Activated CD8-positive, alpha-beta memory T cell treated with anti-CD3 and anti-CD28 coated beads for 4 hours (primary cell): ENCODE measurements at places on chromosomes 5 and 9.

DNA sequence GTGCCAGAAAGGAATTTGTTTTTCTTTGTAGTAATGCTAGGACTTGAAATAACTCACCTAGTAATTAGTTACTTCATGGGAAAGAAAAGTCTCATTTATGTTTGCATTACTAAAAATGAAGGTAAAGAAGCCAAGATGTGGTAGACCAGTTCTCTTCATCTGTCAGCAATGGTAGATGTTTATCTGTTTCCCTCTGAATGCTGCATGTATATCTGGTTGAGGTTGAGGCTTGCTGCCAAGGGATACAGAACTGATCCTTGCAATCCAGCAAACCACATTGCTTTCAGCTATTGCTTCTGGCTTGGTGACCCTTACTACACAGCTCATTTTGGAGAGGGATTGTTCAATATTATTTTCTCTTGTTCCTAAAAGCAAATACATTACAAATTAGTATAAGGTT is 73.6 kb downstream of the ZNF474 start:
- DNase-seq: no peak

DNA sequence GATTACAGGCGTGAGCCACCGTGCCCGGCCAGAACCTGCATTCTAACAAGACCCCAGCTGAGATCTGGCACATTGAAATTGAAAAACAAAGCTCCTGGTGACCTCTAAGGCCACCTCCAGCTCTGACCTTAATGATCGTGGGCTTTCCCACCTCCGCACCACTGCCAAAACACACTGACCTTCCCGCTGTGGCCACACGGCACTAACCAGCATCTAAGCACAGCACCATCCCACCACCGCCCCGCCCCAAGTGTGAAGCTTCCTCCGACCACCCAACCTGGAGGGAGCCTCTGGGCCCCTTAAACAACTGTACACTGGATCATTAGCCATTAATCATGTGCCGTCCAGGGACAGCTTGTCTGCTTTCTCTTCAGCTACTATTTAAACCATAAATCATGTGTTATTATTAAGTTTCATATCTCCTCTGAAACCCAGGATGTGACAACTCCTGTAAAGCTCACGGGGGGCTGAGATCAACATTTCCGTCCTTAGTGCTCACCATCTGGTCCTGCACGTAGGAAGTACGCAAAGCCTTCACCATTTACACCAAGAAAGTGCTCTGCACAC is 80.6 kb downstream of the COL23A1 start:
- DNase-seq: no peak

GRCh38 chr9:129258124-129258822 is 80.2 kb upstream of the IER5L start:
- peak; percentile 79 for DNase-seq

- no peak for DNase-seq
Measured at GRCh38 chr5:128546658-128547281, 8.7 kb upstream of the FBN2 start.

GRCh38 chr9:91033797-91034196 is 232.2 kb downstream of the SYK start:
- DNase-seq: peak; percentile 12

DNA sequence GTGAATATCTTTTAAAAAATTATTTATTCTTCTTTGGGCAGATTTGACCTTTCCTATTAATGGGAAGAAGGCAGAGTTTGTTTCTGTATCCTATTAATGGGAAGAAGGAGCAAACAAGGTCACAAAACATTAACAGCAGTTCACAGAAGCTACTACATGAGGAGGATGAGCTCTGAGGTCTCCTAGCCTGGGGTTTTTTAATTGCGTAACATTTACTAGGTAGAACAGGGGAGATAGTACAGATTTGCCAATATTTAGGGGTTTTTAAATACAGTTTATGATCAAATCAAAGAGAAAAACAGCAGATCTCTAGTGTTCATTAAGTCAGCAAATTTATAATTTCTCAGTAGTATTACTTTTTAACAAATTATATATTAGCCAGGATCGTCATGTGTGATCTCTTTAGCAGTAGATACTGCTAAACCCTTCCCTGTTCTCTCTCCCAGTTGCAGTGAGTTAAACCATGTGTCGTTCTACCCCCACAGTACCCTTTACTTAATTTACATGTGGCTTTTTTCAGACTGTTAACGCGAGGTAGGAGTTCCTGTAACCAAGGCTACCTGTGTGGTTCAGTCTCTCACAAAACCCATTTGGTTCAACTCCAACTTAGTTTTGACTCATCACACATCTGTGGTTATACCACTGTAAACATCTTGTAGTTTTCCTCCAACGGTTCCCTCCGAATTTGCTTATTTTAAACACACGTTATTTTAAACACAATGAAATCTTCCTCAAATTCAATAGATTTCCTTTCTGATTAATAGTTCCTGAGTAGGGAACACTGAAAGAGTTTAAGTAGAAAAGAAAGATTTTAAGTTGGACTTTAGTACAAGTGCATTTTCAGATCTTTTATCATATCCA is 13.3 kb downstream of the SLC25A46 start:
- DNase-seq: no peak

DNA sequence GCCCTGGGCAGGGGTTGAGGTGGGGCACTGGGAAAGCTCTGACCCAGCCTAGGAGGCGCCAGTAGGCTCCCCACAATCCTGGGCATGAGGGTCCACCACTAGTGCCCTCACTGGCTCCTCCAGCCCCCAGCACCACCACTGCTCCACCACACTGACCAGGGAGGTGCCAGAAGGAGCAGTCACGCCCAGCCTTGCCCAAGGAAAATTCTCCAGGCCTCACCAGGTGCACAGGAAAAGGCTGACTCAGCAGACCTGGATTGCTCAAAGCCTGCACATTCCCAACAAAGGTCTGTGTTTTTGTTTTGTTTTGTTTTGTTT is 62.9 kb downstream of the ZNF354C start:
- DNase-seq: no peak

GRCh38 chr5:149616727-149617285 is 35.5 kb downstream of the ARHGEF37 start:
- no peak for DNase-seq

- no peak for DNase-seq
Measured at GRCh38 chr9:136339173-136339957, 12.0 kb downstream of the GPSM1 start.

DNA sequence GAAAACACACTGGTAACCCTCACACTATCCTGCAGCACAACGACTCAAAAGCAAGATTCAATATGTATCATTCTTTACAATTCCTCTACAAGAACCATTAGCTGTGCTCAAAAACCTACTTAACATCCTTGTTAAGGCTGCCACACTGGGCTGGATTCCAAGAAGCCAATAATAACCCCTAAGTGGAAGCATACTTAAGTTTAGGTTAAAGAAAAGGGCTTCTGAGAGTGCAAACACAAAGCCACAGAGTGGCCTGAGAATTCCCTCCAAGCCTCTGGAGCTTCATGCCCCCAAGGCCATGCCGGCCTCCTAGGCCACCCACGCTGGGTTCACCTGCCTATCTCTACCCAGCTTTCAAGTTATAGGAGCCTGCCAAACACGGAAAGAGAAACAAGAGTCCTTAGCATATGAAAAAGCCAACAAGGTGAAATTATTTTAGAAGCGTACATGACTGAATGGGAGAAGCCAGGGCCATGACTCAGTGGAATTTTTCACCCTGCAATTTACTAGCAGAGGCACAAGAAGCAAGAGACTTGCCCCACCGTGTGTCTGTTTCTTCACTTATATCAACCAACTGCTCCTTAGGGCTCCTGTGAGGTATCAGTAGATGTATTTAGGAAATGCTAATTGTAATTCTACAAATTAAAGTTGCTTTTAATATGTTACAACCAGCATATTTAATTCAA is 293.0 kb downstream of the SPOCK1 start:
- DNase-seq: no peak

- no peak for DNase-seq
Measured at GRCh38 chr9:114613087-114613486, 2.0 kb downstream of the TMEM268 start.

GRCh38 chr9:8338767-8339510 is 539.4 kb upstream of the DMAC1 start:
- no peak for DNase-seq

DNA sequence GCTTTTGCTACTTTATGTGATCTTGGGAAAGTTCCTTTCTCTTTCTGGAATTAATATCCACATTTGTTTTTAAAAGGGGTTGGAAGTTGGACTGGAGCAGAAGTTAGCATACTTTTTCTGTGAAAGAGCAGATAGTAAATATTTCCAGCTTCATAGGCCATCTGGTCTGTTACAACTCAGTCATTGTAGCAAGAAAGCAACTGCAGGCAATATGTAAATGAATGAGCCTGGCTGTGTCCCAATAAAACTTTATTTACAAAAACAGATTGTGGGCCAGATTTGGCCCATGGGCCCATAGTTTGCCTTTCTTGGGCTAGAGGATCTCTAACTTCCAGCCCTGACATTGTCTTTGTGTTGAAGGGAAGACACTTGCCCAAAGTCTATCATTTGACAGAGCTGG is 104.4 kb downstream of the ACTL7B start:
- no peak for DNase-seq

GRCh38 chr9:121651295-121652020 is at the start of gene DAB2IP:
Gene DAB2IP (plus strand): TSS chr9:121651634. CDS start chr9:121651776, 142 bp downstream.
- no peak for DNase-seq

DNA sequence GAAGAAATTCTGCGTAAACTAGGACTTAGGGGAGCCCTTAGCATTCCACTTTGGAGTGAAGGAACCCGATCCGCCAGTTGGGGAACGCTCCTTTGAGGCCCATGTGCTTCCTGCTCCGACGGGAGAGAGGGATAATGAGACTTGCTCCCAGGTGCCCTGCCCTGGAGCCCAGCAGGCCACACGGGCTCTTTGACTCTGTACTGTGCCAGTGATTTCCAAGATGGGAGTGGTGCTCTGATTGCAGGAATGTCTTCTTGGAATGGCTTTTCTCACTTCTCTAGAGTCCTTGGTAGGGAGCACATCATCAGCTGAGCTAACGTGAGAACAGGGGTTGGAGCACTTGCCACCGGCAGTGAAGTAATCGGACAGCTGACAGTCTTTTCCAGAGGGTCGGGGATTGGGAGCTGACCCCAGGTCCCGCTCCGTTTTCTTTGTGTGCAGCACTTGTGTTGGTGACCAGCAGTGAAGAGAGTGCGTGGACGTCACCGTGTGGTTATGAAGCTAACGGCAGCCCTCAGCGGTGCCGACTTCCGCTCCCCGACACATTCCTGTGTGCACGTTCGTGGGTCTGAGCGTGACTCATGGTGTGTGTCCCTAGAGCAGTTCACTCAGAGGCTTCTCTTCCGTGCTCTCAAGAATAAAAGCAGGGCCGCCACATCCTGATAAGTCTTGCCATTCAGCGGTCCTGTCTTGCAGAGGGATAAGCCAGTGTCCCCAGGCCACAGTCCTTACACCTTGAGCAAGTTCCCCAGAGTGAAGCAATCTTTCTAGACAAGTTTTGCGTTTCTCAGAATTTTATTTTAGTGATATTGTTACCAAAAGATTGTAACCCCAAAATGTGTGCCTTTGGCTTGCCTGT is 25.6 kb downstream of the ABL1 start:
- no peak for DNase-seq

GRCh38 chr9:38281917-38282316 is 110.6 kb upstream of the ALDH1B1 start:
- DNase-seq: no peak

DNA sequence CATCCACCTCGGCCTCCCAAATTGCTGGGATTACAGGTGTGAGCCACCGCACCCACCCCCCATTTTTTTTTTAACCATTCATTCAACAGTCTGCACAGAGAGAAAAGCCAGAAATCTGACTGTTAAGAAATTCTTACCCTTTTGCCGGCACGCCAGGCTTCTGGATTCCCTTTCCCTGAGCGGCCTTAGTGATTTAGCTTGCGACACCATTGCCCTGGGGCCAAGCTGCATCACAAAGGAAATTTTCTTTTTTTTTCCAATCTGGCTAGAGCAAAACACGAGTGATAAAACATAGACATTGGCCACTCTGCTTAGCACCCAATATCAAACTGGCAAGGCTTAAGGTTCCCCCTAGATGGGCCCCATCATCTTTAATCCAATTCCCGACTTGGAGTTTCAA is 21.2 kb upstream of the ATOSB start:
- no peak for DNase-seq

- no peak for DNase-seq
Measured at GRCh38 chr9:133460405-133461175, 812 bp downstream of the CACFD1 start.

DNA sequence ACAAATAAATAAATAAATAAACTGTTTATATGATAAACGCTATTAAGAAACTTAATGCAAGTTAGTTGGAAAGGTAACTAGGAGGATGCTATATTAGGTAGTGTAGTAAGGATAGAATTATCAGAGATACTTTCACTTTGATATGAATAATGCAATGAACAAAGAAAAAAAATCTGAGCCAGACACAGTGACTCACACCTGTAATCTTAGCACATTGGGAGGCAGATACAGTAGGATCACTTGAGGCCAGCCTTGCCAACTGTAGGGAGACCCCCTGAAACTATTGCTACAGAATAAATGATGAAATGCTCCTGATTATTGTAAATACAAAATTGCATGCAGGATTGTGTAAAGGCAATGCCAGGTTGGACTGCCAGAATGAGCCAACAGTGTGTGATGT is 109.2 kb downstream of the ANXA2R start:
- no peak for DNase-seq

- DNase-seq: no peak
Measured at GRCh38 chr5:158143081-158143480, 284.1 kb upstream of the CLINT1 start.

DNA sequence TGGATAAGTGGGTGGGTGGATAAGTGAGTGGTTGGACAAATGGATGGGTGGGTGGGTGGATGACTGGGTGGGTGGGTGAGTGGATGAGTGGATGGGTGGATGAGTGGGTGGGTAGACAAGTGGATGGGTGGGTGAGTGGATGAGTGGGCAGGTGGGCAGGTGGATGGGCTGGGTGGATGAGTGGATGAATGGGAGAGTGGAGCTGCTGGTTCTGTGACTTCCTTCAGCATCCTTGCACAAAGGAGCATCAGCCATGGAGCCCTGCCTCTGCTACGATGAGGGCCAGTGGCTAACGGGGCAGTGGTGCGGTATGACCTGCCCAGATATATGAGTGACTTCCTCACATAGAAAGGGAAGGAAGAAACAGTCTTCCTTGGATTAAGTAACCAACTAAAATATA is 398.7 kb upstream of the IRX4 start:
- no peak for DNase-seq

DNA sequence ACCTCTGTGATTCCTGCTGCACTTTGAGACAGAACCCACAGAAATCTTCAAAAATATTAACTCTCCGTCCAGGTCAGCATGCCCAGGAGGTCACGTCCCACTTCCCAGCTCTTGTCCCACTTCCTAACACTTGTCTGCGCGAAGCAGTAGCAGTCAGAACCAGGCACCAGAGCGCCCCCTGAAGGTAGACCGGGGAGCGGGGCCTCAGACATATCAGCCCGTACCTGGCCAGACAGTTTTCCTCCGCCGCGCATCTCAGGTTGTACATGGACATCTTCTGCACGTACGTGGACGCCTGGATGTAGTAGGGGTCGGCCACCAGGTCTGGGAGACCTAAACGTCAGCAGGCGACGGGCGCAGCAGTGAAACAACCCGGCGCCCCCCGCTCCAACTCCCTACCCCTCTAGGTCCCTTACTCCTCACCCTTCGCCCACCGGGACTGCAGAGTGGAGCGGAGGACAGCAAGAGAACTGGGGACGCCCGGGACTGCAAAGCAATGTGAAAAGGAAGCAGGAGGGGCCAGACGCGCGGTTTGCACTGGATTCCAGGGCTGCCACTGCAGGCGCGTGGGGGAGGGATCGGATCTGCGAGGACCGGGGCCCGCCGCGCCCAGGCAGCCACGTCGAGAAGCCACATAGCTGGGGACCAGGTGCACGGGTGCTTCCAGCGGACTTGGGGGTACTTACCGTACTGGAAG is 1.2 kb downstream of the LOX start:
- DNase-seq: no peak
